Activated CD4-positive, alpha-beta T cell treated with anti-CD3 and anti-CD28 coated beads, Interleukin-2, amount 50 U/mL, for 48 hours (primary cell): ENCODE measurements at places on chromosomes 13 and 19.

DNA sequence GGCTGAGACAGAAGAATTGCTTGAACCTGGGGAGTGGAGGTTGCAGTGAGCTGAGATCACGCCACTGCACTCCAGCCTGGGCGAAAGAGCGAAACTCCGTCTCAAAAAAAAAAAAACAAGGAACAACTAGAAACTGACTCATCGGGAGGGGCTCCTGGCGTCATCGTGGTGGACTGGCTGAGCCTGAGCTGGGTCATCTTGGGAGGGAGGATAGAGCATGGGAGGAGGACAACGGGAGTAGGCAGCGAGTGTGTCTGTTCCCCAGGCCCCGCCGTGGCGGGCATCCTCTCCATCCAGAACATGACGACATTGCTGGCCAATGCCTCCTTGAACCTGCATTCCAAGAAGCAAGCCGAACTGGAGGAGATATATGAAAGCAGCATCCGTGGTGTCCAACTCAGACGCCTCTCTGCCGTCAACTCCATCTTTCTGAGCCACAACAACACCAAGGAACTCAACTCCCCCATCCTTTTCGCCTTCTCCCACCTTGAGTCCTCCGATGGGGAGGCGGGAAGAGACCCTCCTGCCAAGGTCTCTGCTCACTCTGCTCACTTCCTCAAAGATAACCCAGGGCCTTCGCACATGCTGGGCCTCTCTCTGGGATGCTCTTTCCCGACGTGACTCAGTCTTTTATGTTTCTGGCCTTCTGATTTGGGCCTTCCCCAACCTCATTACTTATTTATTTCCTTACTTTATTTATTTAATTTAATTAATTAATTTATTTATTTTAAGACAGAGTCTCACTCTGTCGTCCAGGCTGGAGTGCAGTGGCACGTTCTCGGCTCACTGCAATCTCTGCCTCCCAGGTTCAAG lies 16.6 kb downstream of the DDX39A start:
- no peak for DNase-seq

- DNase-seq = peak; percentile 89
Measured at GRCh38 chr13:94549232-94550061, 46.5 kb downstream of the TGDS start.

- DNase-seq = peak; percentile 83
Measured at GRCh38 chr19:31214086-31214485, 135.2 kb downstream of the TSHZ3 start.

DNA sequence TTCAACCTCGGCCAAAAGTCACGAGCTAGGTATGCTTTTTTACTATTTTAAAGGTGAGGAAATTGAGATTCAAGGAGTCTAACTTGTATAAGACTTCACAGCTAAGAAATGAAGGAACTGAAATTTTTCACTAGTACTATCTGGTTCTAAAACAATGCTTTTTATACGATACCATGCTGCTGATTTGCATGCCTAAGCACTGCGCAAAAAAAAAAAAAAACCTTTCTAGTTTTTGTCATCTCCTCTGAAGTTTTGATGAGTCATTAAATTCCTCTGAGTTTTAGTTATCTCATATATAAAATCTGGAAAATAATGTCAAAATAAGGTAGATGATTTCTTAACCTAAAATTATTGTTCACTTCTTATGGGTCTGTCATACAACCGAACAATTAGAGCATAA lies 28.0 kb upstream of the UFM1 start:
- DNase-seq = no peak

DNA sequence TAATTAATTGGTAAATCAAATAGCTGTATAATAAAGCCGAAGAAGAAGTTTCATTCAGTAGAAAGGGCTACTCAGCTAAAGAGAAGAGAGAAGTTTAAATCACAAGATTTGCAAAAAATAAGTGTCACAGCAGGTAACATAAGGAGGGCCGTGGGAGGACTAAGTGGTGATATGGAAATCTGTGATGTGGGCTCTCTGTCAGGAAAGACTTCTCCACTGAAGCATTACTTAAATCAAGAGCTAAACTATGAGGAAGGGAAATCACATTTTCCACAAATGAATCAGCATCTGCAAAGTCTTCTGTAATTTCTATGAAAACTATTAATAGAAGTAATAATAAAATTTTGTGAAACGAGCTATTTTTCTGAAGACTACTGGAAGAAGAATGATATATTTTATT lies 153.8 kb downstream of the PCDH9 start:
- DNase-seq = no peak

DNA sequence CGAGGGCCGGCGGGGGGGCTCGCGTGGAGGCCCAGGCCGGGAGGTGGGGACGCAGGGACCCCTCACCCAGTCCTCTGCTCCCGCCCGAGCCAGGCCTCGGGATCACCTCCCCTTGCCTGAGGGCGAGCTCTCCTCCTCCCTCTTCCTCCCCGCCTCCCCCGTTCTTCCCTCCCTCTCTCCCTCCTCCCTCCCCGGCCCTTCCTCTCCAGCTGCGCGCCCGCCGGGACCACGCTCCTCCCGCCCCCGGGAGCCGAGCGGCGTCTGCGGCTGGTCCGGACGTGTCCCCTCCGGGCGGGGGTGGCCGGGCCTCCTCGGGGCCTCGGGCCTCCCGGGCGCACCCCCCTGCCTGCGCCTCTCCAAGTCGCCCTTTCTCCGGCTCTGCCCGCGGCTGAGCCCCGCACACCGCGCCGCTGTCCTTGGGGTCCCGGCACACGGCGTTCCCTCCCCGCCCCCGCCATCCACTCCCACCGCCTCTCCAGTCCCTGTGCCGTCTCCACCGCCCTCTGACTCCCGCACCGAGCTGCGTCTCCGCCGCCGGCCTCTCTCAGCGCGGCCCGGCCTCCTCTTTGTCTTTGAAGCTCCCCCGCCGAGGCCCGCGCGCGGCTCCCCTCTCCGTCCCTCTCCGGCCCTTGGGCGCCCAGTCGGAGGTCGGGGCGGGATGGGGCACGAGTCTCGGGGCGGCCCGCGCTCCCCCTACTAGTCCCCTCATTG lies 5.7 kb downstream of the SOX1 start:
- DNase-seq = no peak

DNA sequence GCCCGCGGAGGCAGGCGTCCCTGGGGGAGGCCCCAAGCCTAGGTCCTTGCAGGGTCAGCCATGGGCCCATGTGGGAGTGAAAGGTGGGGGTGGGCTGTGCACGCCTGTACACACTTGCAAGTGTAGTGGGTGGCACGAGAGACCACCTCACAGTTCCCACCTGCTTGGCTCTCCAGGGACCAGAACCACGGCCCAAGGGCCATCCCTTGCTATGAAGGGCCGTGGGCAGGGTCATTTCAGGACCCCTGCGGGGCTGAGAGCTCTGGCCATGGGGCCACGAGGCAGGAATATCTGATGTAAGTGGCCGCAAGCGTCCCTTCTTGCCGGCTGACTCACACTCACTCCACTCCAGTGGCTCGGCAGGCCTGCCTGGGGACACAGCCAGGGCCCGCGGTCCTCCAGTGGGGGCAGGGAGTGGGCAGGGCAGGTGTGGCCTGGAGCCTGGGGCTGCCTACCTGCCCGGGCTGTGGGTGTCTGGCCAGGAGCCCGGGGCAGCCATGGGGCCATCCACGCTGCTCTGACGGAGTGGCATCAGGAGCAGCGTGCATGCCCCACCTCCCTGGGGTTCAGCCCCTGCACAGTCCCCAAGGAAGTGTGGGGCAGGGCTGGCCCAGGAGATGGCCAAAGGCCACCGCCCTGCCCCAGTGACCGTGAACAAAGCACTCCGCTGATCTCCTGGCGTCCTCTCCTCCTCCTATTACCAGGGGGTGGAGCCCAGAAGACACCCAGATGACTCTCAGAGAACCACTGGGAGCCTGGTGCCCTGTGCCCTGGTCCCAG lies 8.6 kb upstream of the MKNK2 start:
- DNase-seq = no peak

DNA sequence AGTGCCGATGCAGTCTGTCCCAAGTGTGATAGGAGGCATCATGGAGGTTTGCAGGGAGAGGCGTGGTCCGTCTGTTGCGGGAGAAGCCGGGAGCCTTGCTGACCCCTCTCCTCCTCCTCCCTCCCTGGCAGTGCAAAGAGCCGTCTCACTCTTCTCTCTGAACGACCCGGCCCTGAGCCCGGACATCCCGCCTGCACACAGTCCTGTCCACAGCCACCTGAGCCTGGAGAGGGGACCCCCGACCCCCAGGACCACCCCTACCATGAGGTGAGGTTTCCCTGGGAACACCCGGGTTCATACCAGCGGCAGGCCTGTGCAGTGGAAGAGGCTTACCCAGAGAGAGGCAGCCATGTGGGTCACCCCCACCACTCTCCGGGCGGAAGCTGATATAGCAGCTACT lies 22.3 kb downstream of the DPF1 start:
- no peak for DNase-seq

DNA sequence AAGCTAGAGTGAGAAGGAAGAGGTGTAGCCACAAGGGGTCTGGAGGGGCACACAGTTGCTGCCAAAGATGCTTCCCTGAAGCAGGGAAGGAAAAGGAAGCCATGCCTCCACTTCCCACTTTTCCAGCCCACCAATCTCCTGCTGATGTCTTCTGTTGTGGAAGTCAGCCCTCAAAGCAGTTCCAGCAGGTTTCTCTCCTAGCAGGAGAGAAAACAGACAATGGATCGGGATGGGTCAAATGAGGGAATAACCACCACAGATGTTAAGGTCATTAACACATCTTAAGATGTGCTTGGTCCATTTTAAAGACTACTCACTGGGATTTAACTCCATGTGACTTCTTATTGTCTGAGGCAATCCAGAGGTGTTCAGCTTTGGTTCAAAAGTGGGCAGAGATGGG lies 284.1 kb upstream of the SOX21 start:
- DNase-seq = no peak

DNA sequence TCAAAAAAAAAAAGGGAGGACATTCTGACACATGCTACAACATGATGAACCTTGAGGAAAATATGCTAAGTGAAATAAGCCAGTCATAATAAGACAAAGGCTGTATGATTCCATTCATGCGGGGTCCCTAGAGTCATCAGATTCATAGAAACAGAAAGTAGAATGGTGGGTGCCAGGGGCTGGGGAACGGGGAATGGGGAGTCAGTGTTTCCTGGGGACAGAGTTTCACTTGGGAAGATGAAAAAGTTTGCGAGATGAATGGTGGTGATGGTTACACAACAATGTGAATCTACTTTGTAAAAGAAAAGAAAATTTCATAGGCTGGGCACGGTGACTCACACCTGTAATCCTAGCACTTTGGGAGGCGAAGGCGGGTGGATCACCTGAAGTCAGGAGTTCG lies 6.1 kb upstream of the CLEC4G start:
- DNase-seq = peak; percentile 67

GRCh38 chr19:33298146-33298911 lies 4.0 kb downstream of the CEBPA start:
- DNase-seq = no peak

GRCh38 chr19:32671883-32672593 lies 2.9 kb downstream of the ANKRD27 start:
- DNase-seq = no peak

- peak; percentile 85 for DNase-seq
Measured at GRCh38 chr19:18388100-18388959, 2.4 kb downstream of the GDF15 start.

DNA sequence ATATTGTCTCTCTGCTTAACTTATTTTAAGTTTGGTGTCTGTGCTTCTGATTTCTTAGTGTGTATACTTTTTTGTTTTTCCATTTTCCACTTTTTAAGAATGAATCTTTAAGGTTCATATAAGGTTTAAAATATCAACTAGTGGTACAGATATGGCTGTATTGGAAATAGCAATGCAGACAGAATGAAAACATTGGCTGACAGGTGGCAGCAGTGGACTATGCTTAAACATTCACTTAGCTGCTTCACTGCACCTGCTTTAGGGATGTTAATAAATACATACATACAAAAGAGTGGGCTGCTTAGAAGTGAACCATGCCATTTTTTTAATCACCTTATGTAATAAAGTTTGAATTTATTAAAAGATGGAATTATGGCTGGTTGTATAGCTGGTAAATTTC lies 27.3 kb downstream of the TM9SF2 start:
- peak; percentile 19 for DNase-seq
